NCI-H2081 treated with DMSO at 0.1 percent for 48 hours (cell line): ENCODE measurements at places on chromosomes 16 and 17.

DNA sequence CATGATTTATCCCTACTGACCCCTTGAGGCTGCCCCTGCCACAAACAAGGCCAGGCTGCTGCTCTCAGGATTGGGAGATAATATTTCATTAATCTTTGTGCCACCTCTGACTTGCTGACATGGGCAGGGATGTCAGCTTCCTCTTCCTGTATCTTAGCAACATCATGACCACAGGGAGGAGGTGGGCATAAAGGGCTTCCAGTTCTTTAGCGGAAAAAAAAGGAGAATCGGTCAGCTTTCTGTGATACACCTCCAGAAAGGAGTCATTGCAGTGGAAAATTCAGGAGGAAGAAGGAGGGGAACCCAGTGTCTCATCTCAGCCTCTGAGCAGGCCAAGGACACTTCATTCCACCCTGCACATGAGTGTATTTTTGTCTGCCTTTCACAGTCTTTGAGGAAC, 206.8 kb upstream of the SDK2 start:
- DNase-seq: no peak

GRCh38 chr16:28910086-28911031, 14.7 kb downstream of the RABEP2 start:
- DNase-seq: no peak

DNA sequence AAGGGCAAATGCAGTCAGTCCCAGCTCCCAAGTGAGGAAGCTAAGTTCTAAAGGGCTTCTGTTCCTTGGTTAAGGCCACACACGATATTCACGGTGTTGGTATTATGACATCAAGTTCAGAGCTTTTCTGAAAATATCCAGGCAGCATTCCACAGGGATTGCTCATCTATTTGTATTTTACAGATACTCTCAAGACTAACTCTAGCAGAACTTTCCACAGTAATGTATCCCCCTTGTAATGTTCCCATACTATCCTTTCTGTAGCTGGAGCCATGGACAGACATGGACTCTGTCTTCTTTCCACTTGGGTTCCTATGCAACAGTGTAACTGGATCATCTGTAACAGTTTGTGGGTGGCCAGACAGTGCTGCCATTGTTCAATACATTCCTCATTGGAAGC, 13.5 kb downstream of the SDR42E1 start:
- DNase-seq: no peak

DNA sequence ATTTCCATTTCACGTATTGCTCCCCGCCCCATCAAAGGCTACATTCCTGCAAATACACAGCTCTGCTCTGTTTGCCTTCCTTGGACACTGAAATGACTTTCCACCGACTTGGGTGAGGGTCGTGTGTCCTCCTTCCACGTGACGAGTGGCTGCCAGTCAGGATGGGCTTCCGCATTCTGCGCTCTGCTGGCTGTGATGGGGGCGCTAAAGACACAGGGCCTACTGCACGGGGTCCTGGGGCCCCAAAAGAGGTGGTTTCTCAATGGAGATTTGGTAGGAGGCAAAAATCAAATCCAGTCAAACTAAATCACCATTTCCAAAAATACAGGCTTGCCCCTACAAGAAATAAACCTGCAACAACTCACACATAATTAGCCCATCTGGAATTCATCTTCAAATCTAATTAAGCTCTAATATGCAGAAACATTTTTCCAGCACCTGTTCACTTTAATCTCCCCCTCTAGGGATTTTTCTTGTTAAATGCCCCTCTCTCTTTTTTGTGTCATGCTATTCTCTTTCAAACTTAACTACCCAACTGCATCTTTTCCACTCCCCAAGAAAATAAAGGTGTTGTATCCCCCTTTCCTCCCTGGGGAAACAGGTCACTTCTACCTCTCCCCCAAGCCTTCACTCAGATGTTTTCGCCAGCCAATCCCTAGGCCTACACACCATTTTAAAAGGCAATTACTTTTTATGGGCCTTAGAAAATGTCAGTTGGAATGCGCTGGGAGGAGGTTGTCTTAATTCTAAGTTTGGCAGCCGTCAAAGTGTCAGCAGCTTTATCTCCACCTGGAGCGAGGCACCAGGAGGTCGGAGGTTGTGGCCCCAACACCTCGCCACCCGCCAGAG, 21.9 kb upstream of the FAAP100 start:
- no peak for DNase-seq

- no peak for DNase-seq
Measured at GRCh38 chr17:30291543-30292285, at the start of gene BLMH. BLMH (minus strand) TSS chr17:30291944; CDS start chr17:30291819, 125 bp downstream.

DNA sequence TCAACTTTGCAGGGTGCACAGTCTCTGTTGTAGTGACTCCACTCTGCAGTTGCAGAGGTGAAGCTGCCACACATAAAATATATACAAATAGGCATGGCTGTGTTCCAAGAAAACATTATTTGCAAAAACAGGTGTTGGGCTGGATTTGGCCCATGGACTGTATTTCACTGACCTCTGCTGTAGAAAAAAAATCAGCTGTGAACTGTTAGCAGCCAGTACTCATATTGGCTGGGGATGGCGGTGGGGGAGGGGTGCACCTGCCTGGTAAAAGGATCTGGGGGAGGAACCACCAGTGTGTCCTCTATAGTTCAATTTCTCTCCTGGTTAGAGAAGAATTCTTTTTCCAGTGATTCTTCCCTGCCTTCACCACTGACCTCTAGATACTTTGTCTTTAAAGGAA, 50.0 kb downstream of the SHISA9 start:
- DNase-seq: no peak

- no peak for DNase-seq
Measured at GRCh38 chr17:78502611-78503148, 74.5 kb downstream of the DNAH17 start.

- no peak for DNase-seq
Measured at GRCh38 chr16:48124266-48124665, 31.5 kb downstream of the ABCC12 start.

DNA sequence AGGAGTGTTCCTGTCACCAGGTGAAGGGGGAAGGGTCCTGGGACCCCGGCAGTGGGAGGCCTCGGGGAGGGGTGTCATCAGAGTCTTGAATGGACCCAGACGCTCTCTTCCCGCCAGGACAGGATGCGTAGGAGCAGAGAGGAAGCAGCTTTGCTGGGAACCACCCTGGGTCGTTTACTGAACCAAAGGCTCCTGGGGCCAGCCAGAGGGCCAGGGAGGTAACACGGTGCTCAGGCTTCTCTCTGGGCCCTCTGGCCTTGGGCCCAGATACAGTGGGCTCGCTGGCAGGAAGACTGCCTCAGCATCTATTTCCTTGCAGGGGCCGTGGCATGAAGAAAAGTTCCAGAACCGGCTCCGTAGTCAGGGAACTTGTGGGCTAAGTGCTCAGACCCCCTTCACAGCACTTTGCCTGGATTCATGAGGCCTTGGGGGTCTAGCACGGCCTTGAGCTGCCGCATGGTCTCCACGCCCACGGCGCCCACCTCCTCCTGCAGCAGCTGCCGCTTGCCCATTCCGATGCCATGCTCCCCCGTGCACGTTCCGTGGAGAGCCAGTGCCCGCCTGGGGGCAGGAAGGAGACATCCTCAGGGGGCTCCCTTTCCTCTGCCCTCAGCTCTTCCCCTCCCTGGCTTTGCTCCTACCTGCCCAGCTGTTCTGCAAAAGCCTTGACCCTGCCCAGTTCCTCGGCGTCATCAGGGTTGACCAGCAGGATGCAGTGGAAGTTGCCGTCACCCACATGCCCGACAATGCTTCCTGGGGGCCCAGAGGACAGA, 4.4 kb downstream of the LDHD start:
- DNase-seq: no peak
